ENCODE measurements at places on chromosomes 12 and 14.

GRCh38 chr12:50069539-50069938 is 12.1 kb downstream of the ASIC1 start:
- DNase-seq, result no peak

- DNase-seq, result no peak
Measured at GRCh38 chr12:123055281-123055766, 74.8 kb downstream of the ARL6IP4 start.

DNA sequence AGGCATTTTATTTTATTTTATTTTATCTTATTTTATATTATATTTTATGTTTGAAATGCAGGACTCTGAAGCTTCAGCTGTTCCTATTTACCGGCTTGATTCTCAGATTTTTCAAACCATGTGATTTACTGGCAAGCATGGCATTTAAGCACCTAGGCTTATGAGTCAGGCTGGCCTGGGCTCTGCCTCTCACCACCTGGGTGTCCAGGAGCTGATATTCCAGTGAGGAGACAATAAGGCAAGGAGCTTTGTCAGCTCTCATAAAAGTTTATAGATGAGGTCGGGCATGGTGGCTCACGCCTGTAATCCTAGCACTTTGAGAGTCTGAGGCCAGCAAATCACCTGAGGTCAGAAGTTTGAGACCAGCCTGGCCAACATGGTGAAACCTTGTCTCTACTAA is 2.1 kb downstream of the DAO start:
- DNase-seq, result no peak

GRCh38 chr14:29054119-29054518 is 287.5 kb downstream of the FOXG1 start:
- DNase-seq, result no peak

DNA sequence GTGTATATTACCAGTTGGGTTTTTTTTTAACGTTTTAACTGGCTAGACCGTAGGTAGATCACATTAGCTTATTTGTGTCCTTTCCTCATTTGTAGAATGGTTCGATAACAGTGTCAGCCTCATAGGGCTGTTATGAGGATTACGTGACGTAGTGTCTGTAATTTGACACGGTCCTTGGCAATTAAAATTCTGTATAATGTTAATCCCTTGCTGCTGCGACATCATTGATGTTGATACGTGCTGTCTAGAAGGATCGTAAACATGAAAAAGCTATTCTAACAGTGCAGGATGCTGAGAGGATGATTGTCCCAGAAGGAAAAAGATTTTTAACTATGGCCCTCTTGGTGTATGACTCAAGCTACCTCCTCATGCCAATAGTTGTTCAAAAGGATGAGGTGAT is 50.9 kb downstream of the HSP90AA1 start:
- no peak for DNase-seq

Measured in H9 (cell line).